ENCODE measurements at places on chromosomes 2 and 18. TPM values are rescaled to one million over a fixed set of nuclear protein-coding genes. Genes with fewer than 3 reads are reported as not detected.

The SLC30A3 gene
- polyA plus RNA-seq: 9.2 TPM

The SPDYA gene
- polyA plus RNA-seq: 1.3 TPM

The CPO gene
- 1.00 TPM for polyA plus RNA-seq

The TTN gene
- 1.2 TPM for polyA plus RNA-seq

The DAPL1 gene
- polyA plus RNA-seq: 46.8 TPM

The HEATR5B gene
- 20.0 TPM for polyA plus RNA-seq

The SERPINB11 gene
- not detected for polyA plus RNA-seq

The UGT1A10 gene
- polyA plus RNA-seq: not detected

The RNASEH1 gene
- 19.8 TPM for polyA plus RNA-seq

The HOXD9 gene
- 80.9 TPM for polyA plus RNA-seq

The FBXO48 gene
- polyA plus RNA-seq: 2.1 TPM

The SAG gene
- polyA plus RNA-seq: 0.09 TPM

The SERPINB12 gene
- not detected for polyA plus RNA-seq

The SKOR2 gene
- polyA plus RNA-seq: not detected

The CDK15 gene
- polyA plus RNA-seq: 1.7 TPM

The RAPGEF4 gene
- polyA plus RNA-seq: 8.0 TPM

The PSMA8 gene
- not detected for polyA plus RNA-seq

The ASB18 gene
- polyA plus RNA-seq: not detected

Measured in renal cortex interstitium (tissue), 15 donors.